Stimulated activated CD4-positive, alpha-beta T cell treated with anti-CD3 and anti-CD28 coated beads, TNF-alpha, amount 100 ng/mL, for 1 hour (primary cell): ENCODE measurements at places on chromosomes 16 and 17.

DNA sequence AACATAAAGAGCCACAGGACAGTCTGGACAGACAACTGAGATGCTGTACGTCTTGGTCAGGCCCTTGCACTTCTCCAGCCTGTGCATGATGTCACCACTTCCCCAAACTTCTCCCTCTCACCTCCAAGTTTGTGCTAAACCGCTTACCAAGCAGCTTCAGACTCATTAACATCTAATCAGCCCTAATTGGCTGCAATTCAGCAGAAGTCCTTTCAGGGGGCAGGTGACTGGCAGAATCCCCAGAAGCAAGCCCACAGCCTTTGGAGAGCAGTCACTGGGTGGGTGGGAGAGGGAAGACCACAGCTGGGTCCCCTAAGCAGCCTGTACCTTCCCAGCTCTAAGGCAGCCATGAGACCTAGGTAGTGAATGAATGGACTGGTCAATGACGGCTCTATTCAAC is 161.4 kb downstream of the GRIN2A start:
- DNase-seq: no peak

DNA sequence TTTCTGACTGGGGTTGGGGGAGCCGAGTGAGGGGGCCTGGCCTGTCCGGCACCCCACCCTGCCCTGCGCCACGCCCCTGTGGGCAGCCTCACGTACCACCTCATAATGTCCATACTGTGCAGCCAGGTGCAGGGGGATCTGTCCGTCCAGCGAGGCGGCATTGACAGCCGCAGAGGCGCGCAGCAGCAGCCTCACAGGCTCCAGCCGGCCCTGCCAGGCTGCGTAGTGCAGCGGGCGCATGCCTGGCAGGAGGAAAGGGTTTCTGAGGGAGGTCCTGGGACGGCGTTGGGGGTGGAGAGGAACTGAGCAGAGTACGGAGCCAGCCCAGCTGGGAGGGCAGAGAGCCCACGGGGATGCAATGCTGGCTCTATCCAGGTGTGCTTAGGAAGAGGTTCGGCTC is 8.4 kb downstream of the CASKIN2 start:
- no peak for DNase-seq

- no peak for DNase-seq
Measured at GRCh38 chr16:23278031-23278430, 24.1 kb upstream of the SCNN1B start.

- DNase-seq: no peak
Measured at GRCh38 chr17:29032013-29032856, 10.7 kb upstream of the PIPOX start.

- no peak for DNase-seq
Measured at GRCh38 chr17:29645515-29646051, 22.9 kb upstream of the CORO6 start.

GRCh38 chr16:75340741-75341491 is 89.5 kb upstream of the BCAR1 start:
- DNase-seq: no peak

DNA sequence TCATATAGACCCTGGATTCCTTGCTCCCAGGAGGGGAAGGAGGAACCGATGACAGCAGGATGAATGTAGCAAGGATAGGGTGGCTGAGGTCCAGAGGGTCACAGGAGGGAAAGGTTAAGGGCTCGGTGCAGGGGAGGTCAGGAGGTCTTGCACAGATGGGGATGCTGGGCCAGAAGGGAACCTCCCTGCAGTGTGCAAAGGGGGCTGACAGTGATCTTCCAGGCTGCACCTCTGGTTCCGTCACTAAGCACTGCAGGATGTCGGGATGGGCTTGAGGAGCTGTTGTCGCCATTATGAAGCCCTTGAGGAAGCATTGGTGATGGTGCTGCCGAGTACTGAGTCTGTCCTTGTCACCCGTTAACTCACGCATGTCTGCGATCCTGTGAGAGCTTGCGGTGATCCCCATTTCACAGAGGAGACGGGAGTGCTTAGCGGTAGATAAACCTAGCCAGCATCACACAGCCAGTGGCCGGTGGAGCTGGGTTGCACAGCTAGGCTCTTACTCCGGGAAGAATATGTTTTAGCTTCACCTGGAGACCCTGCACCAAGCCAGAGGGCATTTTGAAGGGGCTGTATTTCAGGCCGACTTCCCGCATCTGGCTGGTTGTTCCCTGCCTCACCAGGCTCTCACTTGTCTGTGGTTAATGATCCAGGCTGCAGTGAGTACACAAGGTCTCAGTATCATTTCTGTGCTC is 120.4 kb downstream of the SNX29 start:
- DNase-seq: no peak

DNA sequence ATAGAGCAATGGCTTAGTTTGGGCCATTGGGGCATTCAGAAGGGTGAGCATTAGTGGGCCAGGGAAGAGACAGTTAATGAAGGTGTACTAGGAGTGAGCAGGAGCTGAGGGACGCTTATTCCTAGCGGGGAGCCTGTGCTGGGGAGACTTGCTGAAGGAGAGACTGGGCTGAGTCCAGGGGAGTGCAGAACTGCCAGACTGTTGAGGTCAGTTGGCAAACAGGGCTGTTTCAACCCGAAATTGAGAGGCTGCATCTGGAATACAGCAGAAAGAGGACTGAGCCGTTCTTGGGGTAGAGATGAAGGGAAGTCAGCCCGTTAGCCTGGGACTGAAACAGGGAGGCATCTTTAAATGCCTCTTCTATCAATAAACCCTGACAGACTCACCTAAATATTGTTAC is 33.2 kb downstream of the MAP2K6 start:
- no peak for DNase-seq

GRCh38 chr17:7445619-7445968 is 733 bp downstream of the CHRNB1 start:
- DNase-seq: no peak

DNA sequence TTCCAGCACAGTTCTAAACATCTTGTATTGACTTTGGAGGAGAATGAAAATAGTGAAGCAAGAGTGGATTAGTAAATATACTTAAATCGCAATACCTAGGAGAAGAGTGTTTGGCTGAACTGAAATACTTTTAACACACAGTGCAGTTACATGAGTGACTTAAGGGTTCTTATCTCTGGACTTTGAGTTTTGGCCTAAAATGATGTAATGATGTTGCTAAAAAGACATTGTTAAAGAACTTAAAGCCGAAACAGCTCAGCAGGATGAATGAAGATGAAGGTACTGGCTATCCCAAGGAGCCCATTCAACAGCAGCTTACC is 28.1 kb downstream of the PMP22 start:
- no peak for DNase-seq

DNA sequence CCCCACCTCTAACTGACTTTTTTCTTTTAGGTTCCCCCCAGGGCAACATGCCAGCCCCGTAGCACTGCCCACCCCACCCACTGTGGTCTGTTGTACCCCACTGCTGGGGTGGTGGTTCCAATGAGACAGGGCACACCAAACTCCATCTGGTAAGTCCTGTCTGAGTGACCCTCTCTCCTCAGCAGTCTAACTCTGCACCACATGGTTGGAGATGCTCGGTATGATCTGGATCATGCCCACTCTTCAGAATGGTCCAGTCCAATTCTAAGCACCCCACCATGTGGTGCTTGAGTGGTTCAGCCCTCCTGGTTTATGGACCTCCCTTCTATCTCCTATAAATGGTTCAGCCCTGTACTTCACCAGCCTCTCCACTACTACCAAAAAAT is 5.9 kb downstream of the KDM6B start:
- no peak for DNase-seq

- DNase-seq: no peak
Measured at GRCh38 chr16:22785552-22785951, 28.4 kb upstream of the HS3ST2 start.

DNA sequence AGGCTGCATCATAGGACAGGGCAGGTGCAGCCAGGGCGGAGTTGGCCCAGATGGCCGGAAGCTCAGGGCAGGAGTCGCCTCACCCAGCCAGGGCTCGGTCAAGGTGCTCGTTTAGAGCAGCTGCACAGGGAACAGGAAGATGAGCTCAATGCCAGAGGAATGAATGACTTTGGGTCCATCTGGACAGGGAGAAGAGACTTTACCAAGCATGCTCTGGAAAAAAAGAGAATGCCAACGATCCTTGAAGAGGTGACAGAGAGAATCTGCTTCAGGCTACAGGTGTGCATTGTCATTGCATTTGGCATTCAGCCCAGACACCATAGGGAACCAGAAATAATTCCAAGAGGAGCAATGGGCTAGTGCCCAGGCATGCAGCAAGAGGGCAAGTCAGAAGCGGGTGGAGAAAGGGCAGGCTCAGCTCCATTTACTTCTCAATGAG is 6.7 kb upstream of the MPP3 start:
- no peak for DNase-seq

- no peak for DNase-seq
Measured at GRCh38 chr16:31874366-31875111, 932 bp downstream of the ZNF267 start.

DNA sequence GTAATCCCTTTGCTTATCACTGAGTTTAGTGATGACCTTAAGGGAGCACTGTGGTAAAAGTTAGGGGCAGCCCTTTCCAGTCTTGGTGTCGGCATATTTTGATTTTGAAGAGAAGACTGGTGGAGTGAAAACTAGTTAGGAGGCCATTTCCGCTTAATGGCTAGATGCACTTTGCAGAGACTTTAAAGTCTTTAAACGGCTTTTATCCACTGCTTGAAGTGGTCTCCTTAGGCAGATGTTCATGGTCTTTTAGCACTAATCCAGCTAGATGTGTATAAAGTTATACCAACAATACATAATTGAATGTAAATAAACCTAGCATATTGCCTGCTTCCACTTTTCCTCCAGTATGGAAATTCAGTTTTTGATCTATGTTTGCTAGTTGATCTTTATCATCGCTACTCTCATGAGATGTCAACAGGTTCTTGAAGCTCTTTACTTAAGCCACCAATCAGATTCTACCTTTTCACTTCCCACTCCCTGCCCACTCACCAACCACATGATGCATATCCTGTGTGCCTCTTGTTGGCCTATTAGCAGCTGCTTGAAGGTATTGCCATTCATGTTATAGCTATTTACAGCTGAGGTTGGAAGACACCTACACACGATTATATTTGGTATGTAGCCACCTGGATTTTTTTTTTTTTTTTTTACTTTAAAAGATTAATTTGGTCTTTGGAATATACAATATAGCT is 132.0 kb downstream of the NLK start:
- DNase-seq: no peak

GRCh38 chr17:74430706-74431567 is 951 bp upstream of the GPRC5C start:
- DNase-seq: no peak

DNA sequence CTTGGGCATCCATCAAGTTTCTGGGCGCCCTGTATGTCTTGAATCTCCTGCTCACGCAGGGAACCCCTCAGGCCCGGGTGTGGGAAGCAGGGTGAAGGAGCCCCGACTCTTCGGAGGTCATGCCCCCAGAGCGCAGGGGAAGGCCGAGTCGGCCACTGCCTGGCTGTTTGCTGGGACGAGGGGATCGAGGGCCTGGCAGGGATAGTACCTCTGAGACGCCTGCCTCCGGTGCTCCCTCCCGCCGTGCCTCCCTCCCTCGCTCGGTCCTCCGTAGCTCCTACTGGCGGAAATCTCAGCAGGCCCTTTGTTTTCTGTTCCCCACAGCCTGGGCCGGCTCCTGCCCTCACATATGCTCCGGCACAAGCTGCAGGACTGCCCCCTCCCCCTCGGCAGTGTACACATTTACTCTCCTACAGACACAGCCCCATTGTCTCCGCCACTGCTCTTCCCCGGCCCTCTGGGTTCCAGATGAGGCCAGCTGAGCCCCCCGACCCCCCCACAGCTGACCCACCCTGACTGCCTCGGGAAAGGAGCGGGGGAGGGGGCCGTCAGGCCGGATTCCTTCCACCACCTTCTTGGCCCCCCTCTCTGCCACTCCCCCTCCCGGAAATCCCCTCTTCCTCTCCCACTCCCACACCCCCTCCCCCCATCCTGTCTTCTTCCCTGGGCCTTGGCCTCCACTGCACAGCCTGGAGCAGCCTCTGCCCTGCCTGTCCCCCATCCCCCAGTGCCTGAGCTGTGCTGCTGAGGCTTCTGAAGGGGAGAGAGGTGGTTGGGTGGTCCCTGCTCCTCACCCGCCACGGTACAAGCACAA is 1.4 kb downstream of the TRAF4 start:
- DNase-seq: no peak

GRCh38 chr16:54285414-54286089 is 1.0 kb downstream of the IRX3 start:
- DNase-seq: no peak

GRCh38 chr16:25007284-25007984 is 7.7 kb downstream of the ARHGAP17 start:
- DNase-seq: no peak

- no peak for DNase-seq
Measured at GRCh38 chr17:42010898-42011516, 6.2 kb downstream of the DNAJC7 start.

GRCh38 chr16:54318941-54319340 is 32.4 kb upstream of the IRX3 start:
- no peak for DNase-seq

- no peak for DNase-seq
Measured at GRCh38 chr17:79658811-79659207, 48.0 kb upstream of the RBFOX3 start.

DNA sequence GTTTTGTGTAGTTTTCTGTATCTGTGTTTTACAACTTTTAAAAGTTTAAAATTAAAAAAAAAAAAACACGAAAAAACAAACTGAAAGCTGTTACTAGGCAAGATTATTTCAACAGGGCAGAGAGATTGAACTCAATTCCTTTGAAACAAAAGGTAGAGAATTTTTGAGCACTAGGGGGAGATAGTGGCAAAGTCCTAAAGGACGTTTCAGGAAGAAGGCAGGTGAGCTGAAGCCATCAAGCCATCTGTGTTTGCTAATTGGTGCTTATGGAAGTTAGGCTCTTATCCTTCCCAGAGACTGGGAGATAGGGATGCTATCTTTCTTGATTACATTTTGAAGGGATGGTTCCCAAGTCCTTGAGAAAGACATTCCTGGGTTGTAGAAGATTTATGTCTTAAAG is 70.6 kb upstream of the CLEC3A start:
- no peak for DNase-seq

GRCh38 chr16:78106686-78107085 is 7.2 kb downstream of the WWOX start:
- DNase-seq: no peak
